Activated T-cell treated with anti-CD3 and anti-CD28 coated beads, Interleukin-2, amount 50 U/mL, for 72 hours (primary cell): ENCODE measurements at places on chromosomes 1 and 21. TPM values are rescaled to one million over a fixed set of nuclear protein-coding genes. Genes with fewer than 3 reads are reported as not detected.

WNT4 gene
- total RNA-seq = not detected

DNA sequence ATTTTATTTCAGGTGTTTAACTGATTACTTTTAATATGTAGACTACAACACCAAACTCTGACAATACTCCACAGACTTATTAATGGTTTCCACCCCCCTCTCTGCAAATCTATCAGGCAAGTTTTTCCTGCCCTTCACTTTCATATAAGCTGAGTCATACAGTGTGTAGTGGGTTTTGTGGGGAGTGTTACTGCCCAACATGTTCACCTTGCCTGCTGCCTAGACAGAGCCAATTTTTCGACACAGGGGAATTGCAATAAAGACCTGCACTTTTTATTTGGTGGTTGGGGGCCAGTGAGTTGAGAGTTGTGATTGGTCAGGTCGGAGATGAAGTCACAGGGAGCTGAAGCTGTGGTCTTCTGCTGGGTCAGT is 119.7 kb downstream of the PPIAL4G start:
- DNase-seq = peak; percentile 57
- no peak overlapping the region for H3K27ac ChIP-seq
- H3K27me3 ChIP-seq = no peaks in the 10 kb centered on the region
- peak overlapping the region; percentile 80 for H3K4me3 ChIP-seq

- peak overlapping the region; percentile 57 for H3K4me3 ChIP-seq
- no peak for DNase-seq
- peaks cover 1% of the 10 kb centered on the region for H3K36me3 ChIP-seq
- no peaks in the 10 kb centered on the region for H3K27me3 ChIP-seq
Measured at GRCh38 chr1:230230948-230231773, 164.1 kb downstream of the GALNT2 start.

DNA sequence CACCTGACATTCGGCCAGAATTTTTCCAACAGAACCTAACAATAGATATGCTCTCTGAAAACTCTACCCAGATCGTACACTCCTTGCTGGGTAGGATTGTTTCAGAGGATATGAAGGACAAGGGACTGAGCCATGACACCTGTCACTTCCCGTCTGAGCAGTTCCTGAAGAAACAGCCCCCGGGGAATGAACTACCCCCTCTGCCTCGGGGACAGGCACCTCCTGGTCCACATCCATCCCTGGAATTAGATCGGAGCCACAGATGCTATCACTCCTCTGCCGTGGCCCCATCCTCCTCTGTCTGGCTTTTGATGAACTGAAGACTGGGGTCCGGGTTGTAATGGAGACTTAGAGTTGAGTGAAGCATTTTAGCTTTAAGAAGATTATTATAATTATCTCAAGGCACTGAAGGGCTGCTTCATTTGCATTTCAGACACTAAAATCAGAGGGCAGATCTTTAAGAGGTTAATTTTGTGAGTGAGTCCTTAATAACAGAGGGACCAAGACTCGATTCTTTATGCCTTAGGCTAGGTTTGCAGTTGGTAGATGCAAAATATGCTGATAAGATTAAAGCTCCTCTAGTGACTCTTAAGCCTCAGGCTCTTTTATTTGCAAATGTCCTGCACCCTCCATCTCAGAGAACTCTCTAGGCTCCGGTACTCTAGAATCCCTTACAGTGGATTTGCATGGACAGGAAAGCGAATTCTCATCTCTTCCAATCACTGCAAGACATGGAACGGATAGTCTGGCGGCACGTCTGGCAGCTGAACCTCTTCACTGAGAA is 333.8 kb downstream of the KIF26B start:
- H3K4me1 ChIP-seq = no peaks in the 10 kb centered on the region
- no peaks in the 10 kb centered on the region for H3K27me3 ChIP-seq
- DNase-seq = no peak
- H3K36me3 ChIP-seq = no peaks in the 10 kb centered on the region
- H3K27ac ChIP-seq = no peak overlapping the region
